ENCODE measurements at places on chromosomes 7 and 10. TPM values are rescaled to one million over a fixed set of nuclear protein-coding genes. Genes with fewer than 3 reads are reported as not detected.

DNA sequence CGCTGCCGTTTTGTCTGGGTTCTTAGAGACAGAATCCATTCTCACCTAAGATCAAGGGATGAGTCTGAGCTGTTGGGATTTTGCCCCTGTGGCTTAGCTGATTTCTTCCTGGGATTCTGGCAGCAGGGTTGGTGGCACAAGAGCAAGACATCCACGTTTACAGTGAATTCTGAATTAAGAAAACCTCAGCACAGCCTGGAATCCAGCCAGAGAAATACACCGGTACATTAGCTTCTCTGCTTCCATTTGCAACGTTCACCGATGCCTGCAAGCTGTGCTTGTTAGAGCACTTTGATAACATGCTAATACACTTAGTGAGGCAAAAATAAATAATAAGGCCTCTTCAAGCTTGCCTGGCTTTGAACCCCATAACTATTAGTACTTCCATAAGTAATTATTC, 569.8 kb downstream of the CALN1 start:
- no peak for DNase-seq
- H3K27ac ChIP-seq = no peak overlapping the region
- H3K27me3 ChIP-seq = no peaks in the 10 kb centered on the region
- H3K4me1 ChIP-seq = no peaks in the 10 kb centered on the region

DNA sequence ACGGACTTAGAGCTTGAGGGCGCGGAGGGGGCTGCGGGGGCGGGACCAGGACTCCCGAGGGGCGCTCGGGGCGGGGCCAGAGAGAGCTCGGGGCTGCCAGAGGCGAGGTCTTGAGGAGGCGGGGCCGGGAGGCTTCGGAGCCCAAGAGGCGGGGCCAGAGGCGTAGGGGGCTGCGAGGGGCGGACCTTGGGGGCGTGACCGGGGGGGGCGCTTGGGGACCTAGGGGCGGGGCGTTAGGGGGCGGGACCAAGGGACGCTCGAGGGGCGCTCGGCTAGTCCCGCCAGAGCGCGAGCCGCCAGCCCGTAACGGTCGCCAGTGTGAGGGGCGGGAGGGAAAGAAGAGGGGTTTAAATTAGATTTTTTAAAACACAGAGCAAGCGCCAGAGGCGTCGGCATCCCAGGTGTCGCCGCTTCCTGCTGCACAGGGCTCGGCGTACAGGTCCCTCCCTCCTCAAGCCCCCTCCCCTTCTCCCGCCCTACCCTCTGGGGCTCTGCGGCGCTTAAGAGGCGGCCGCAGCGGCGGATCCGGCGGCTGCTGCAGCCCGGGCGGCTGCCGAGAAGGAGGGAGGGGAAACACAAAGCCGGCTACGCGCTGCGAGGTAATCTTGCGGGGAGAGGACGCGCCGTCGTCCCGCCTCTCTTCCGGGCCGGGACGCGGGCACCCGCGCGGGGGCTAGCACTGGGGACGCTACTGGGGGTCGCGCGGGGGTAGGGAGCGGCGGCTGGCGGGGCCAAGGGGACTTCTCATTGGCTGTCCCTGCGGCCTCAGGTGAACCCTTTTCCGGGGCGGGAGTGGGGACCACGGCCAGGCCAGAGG, at the start of gene ADD3:
ADD3 (plus strand) TSS at position 284 of the 817 bp plus-strand sequence. CDS start 92,670 bp downstream, outside the sequence.
- DNase-seq = peak; percentile 91
- H3K27me3 ChIP-seq = no peaks in the 10 kb centered on the region
- peak within 1 kb of the TSS; percentile 89 for H3K27ac ChIP-seq
- no peaks in the 10 kb centered on the region for H3K36me3 ChIP-seq
- peak within 1 kb of the TSS; percentile 79 for H3K4me3 ChIP-seq

- H3K27me3 ChIP-seq = peaks cover 13% of the 10 kb centered on the region
- no peak overlapping the region for H3K27ac ChIP-seq
- H3K36me3 ChIP-seq = no peaks in the 10 kb centered on the region
- DNase-seq = no peak
Observed at GRCh38 chr10:69752479-69752878, 49.2 kb upstream of the COL13A1 start.

- no peaks in the 10 kb centered on the region for H3K27me3 ChIP-seq
- H3K4me1 ChIP-seq = no peaks in the 10 kb centered on the region
- no peak overlapping the region for H3K27ac ChIP-seq
- H3K36me3 ChIP-seq = no peaks in the 10 kb centered on the region
Observed at GRCh38 chr10:121221072-121221471, 369.9 kb downstream of the WDR11 start.

GRCh38 chr7:110774071-110774470, 316.9 kb upstream of the LRRN3 start:
- H3K27me3 ChIP-seq = no peaks in the 10 kb centered on the region
- H3K4me1 ChIP-seq = no peaks in the 10 kb centered on the region
- DNase-seq = no peak
- H3K27ac ChIP-seq = no peak overlapping the region
- no peak overlapping the region for H3K4me3 ChIP-seq
- H3K36me3 ChIP-seq = no peaks in the 10 kb centered on the region

DNA sequence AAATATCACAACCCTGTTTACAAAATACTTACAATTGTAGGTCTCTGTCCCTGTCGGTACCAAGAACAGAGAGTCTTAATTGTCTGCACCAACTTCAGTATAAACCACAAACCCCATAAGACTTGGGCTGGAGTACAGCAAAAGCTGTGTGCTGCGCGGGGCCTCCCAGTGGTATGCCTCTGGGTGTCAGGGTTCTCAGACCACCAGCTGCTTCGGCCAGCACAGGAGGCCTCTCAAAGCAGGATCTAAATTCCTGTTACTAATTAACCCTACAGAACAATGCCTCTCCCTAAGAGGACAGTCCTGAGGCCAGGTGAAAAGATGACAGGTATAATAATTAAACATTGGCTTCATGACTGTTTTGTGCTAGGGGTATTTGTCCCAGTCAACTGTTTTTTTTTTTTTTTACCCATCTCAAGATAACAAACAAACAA, 957 bp upstream of the SVIL start:
- H3K27ac ChIP-seq = peak overlapping the region; percentile 71
- no peaks in the 10 kb centered on the region for H3K27me3 ChIP-seq
- H3K4me1 ChIP-seq = peaks cover 15% of the 10 kb centered on the region
- H3K4me3 ChIP-seq = no peak overlapping the region

DNA sequence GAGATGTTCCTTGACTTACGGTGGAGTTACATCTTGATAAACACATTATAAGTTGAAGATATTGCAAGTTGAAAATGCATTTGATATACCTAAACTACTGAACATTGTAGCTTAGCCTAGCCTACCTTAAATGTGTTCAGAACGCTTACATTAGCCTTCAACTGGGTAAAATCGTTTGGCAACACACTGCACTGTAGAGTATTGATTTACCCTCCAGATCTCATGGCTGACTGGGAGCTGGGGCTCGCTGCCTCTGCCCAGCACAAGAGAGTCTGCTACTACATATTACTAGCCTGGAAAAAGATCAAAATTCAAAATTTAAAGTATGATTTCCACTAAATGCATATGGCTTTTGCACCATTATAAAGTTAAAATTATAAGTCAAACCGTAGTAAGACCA, 7.5 kb upstream of the AGR3 start:
- no peak overlapping the region for H3K27ac ChIP-seq
- no peaks in the 10 kb centered on the region for H3K4me1 ChIP-seq
- no peaks in the 10 kb centered on the region for H3K27me3 ChIP-seq
- H3K4me3 ChIP-seq = no peak overlapping the region
- DNase-seq = no peak
- H3K36me3 ChIP-seq = no peaks in the 10 kb centered on the region

- H3K4me3 ChIP-seq = no peak overlapping the region
- peak overlapping the region; percentile 47 for H3K27ac ChIP-seq
Observed at GRCh38 chr10:104333728-104334373, 4.4 kb downstream of the ITPRIP start.

- no peak overlapping the region for H3K4me3 ChIP-seq
- H3K36me3 ChIP-seq = no peaks in the 10 kb centered on the region
- H3K4me1 ChIP-seq = no peaks in the 10 kb centered on the region
Observed at GRCh38 chr10:18222866-18223265, 82.6 kb downstream of the CACNB2 start.

DNA sequence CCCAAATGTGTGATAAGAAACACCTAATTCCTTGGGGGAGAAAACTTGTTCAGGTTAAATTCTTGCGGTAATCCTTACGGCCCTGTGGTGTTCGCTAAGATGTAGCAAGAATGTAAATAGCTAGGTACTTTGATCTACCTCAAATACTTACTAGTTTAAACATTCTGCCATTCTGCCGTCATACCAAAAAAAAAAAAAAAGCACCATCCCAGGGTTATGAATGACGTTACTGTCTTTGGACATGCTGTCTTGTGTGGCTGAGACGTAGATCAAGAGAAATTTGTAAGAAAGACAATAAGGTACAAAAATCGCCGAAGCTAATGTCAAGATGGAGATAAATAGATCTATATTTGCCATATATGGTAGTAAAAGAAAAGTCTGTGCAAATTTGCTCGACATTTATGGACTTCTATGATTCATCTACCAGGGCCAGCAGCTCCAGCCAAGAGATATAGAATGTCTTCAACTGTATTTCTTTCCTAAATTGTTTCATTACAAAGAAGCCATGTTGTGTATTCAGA, 195.6 kb downstream of the CUX1 start:
- no peak overlapping the region for H3K27ac ChIP-seq
- H3K36me3 ChIP-seq = no peaks in the 10 kb centered on the region
- no peaks in the 10 kb centered on the region for H3K4me1 ChIP-seq
- no peaks in the 10 kb centered on the region for H3K27me3 ChIP-seq

DNA sequence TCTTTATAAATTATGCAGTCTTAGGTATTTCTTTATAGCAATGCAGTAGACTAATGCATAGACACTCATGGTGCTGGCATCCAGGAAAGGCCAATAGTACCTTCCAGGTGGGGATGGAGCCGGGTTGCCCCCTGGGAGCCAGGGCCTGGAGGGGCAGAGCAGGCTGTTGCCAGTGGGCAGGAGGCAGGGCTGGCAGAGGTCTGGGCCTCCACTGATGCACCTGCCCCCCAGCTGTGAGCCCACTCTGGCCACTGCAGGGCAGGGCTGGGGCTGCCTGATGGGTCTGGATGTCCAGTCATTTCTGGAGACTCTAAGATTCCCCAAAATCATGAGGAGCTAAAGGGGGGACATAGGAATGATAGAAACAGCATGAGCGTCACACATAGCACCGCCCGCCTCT, 66.7 kb downstream of the MICALL2 start:
- H3K27ac ChIP-seq = no peak overlapping the region
- no peaks in the 10 kb centered on the region for H3K4me1 ChIP-seq
- no peaks in the 10 kb centered on the region for H3K36me3 ChIP-seq
- no peaks in the 10 kb centered on the region for H3K27me3 ChIP-seq
- DNase-seq = no peak

- DNase-seq = no peak
- H3K27ac ChIP-seq = no peak overlapping the region
- H3K4me3 ChIP-seq = no peak overlapping the region
- no peaks in the 10 kb centered on the region for H3K36me3 ChIP-seq
- no peaks in the 10 kb centered on the region for H3K4me1 ChIP-seq
Observed at GRCh38 chr7:115953592-115954255, 76.8 kb downstream of the TFEC start.

DNA sequence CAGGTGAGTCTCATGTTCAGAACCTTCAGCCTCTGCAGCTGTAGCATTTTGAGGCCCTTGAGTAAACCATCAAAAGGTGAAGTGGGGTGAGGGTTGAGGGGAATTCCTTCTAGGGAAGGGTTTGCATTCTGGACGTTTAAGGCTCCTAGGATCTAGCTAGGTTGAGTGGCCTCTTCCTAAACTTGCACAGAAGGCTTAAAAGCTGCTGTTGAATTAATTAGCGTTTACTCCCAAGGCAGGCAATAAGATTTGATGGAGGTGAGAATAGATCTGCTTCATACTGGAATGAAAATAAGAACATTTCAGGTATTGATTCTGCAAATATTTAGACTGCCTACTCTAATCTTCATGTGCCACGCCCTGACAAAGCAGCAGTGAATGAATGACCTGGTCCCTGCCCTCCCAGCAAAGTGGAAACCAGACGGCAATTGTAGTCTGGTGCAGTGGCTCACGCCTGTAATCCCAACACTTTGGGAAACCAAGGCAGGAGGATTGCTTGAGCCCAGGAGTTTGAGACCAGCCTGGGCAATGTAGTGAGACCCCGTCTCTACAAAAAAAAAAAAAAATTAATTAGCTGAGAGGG, 11.4 kb upstream of the KPNA7 start:
- peaks cover 6% of the 10 kb centered on the region for H3K27me3 ChIP-seq
- no peak overlapping the region for H3K4me3 ChIP-seq
- no peak overlapping the region for H3K27ac ChIP-seq

GRCh38 chr10:111102359-111102837, 25.6 kb downstream of the ADRA2A start:
- H3K27ac ChIP-seq = no peak overlapping the region
- no peak overlapping the region for H3K4me3 ChIP-seq
- H3K4me1 ChIP-seq = no peaks in the 10 kb centered on the region
- no peaks in the 10 kb centered on the region for H3K36me3 ChIP-seq
- H3K27me3 ChIP-seq = no peaks in the 10 kb centered on the region
- no peak for DNase-seq

- DNase-seq = no peak
- no peaks in the 10 kb centered on the region for H3K36me3 ChIP-seq
- H3K27me3 ChIP-seq = no peaks in the 10 kb centered on the region
- no peaks in the 10 kb centered on the region for H3K4me1 ChIP-seq
- H3K4me3 ChIP-seq = no peak overlapping the region
Observed at GRCh38 chr7:112566442-112567324, 85.9 kb downstream of the LSMEM1 start.

- H3K4me3 ChIP-seq = no peak overlapping the region
- peaks cover 39% of the 10 kb centered on the region for H3K4me1 ChIP-seq
- peak overlapping the region; percentile 96 for H3K27ac ChIP-seq
- H3K36me3 ChIP-seq = no peaks in the 10 kb centered on the region
Observed at GRCh38 chr10:119316729-119317097, 109.3 kb downstream of the GRK5 start.

- H3K27me3 ChIP-seq = peaks cover 5% of the 10 kb centered on the region
- no peaks in the 10 kb centered on the region for H3K4me1 ChIP-seq
- H3K4me3 ChIP-seq = no peak overlapping the region
Observed at GRCh38 chr10:104080762-104081161, 4.9 kb downstream of the COL17A1 start.

The KLF14 gene
- under 0.01 TPM for total RNA-seq

The VAX1 gene
- not detected for total RNA-seq

The GOLGA7B gene
- not detected for total RNA-seq

The ADCY1 gene
- 0.51 TPM for total RNA-seq

The ZNF736 gene
- 10.2 TPM for total RNA-seq

The AVPI1 gene
- total RNA-seq = 31.8 TPM

The MYH16 gene
- total RNA-seq = not detected

The PIP gene
- total RNA-seq = not detected
